CD4-positive, alpha-beta T cell treated with Interleukin-2 at 100 ng/mL for 4 hours (primary cell): ENCODE measurements at places on chromosomes 5 and 9.

DNA sequence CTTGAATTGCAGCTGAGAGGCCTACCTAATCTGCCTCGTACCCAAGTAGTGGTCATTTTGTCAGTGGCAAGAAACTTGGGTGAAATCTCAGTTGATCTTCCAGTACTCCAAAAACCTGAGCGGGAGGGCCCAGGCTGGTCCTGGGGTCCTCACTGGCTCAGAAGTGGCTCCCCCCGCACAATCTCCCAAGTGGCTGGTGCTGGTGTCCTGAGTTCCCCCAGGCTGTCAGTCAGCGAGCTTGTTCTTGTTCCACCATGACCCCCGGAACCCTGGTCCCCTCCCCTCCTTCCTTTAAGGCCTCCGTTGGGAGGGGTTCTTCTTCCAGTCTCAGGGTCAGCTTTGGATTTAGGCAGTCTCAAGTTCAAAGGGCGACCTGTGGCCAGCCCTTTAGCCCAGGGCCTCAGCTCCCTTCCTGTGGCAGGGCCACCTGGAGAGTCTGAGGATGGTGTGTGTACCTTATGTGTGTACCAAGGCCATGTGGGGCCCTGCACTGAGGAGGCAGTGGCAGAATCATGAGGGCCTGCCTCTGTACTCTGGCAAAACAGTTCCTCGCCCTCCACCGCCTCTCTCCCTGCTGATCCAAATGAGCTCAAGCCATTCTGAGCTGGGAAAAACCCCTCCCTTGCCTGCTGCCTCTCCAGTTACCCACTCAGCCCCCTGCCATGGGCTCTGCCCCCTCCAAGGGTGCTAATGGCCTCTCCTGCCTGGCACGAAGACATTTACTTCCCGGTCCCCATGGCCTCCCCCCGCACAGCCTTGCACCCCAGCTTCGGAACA is 4.5 kb upstream of the DBN1 start:
- DNase-seq = no peak

DNA sequence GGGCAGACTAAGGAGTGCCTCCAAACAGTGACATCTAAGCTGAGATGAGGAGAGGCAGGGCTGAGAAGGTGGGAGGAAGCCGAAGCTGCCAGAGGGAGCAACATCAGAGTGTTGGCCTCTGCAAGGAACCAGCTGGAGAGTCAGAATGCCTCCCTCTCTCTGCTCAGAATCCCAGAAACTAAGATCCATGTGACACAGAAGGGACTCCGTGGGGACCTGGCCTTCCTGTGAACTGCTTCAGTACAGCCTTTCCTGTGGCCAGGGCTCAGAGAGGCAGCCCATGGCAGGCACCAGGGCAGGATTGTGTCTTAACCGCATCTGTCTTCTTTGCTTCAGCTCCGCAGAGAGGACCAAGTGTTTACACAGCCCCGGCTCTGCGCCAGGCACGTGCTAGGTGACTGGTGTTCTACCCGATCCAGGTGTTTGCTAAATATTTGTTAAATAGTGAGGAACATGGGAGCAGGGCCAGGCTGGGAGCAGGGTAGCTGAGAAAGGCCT is 33.5 kb downstream of the KCNMB1 start:
- DNase-seq = no peak

GRCh38 chr9:77748214-77748772 is 100.2 kb upstream of the GNA14 start:
- no peak for DNase-seq

- no peak for DNase-seq
Measured at GRCh38 chr9:83313781-83314180, 224.4 kb downstream of the FRMD3 start.

GRCh38 chr9:129385211-129385934 is 207.3 kb upstream of the IER5L start:
- no peak for DNase-seq

DNA sequence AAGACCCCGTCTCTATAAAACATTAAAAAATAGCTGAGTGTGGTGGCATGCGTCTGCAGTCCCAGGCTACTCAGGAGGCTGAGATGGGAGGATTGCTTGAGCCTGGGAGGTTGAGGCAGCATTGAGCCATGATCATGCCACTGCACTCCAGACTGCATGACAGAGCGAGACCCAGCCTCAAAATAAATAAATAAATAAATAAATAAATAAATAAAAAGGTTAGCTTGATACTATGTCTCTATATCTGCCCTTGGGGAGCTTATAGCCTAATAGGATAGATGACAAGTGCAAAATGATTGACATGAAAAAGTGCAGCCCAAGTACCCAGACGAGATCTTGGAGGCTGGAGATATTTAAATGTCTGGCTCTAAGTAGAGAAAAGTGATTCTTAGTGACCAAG is 122.6 kb downstream of the PDE4D start:
- no peak for DNase-seq

DNA sequence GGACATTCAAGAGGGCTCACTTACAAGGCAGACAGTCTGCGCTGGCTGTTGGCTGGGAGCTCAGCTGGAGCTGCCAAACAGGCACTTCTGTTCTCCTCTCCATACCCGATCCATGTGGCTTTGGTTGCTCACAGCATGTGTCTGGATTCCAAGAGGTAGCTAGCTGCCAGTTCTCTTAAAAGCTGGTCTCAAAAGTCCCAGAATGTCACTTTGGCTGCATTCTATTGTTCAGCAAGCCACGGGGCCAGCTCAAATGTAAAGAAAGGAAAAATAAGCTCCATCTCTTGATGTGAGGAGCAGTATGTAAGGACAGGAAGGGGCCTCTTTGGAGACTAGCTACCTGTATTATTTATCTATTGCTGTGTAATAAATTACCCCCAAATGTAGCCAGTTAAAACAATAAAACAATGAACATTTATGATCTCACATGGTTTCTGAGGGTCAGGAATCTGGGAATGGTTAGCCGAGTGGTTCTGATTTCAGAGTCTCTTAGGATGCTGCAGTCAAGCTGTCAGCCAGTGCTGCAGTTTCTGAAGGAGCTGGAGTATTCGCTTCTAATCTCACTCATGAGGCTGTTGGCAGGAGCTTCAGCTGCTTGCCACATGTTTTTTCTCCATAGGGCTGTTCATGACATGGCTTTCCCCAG is 112.7 kb upstream of the CLINT1 start:
- no peak for DNase-seq

GRCh38 chr5:107514305-107514704 is 156.4 kb downstream of the EFNA5 start:
- DNase-seq = no peak

DNA sequence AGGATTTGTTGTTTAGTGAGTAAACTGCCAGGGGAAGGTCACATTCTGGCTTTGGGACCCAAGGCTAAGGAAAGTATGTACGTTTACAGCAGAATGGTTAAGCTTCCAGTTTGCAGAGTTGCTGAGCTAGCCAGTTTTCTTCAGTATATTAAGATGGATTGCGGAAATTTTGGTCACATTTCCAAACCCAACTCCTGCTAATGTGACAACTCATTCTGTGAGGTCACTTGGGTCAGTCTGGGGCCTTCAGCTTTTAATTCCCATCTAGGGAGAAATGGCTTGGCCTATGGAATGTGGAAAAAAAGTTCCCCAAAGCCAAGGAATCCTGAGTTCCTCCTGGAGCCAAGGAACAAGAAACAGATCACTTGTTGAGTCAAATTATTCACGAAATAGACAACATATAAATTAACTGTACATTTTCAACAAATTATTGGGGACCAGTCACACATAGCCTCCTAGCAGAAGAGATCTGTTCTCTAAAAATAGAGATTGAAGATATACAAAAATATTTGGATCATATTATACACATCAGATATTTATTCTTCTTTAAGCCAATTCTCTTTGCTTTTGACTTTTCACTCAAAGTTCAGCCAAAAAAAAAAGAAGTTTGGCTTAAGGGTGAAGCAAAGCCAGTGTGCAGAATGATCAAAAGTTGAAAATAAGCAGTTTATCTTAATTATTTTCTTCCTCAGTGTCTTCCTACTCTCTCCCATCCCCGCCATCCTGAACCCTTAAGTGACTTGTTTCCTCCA is 8.8 kb downstream of the KCNV2 start:
- DNase-seq = no peak

DNA sequence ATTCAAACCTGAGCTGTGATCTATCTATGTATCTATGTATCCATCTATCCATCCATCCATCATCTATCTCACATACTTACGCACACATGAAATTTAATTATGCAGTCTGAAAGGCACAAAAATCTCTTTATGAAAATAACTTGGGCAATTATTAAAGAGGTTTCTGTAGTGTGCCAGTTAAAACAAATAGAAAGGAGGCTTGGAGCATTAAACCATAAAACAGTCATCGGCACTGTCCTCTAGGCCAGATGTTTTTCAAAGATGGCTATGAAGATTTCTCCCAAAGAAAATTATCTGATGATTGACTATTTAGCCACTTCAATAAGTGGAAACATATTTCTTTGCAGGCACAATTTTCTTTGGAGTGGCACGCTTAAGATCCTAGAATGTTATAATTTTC is 392.5 kb upstream of the RPS23 start:
- DNase-seq = no peak

DNA sequence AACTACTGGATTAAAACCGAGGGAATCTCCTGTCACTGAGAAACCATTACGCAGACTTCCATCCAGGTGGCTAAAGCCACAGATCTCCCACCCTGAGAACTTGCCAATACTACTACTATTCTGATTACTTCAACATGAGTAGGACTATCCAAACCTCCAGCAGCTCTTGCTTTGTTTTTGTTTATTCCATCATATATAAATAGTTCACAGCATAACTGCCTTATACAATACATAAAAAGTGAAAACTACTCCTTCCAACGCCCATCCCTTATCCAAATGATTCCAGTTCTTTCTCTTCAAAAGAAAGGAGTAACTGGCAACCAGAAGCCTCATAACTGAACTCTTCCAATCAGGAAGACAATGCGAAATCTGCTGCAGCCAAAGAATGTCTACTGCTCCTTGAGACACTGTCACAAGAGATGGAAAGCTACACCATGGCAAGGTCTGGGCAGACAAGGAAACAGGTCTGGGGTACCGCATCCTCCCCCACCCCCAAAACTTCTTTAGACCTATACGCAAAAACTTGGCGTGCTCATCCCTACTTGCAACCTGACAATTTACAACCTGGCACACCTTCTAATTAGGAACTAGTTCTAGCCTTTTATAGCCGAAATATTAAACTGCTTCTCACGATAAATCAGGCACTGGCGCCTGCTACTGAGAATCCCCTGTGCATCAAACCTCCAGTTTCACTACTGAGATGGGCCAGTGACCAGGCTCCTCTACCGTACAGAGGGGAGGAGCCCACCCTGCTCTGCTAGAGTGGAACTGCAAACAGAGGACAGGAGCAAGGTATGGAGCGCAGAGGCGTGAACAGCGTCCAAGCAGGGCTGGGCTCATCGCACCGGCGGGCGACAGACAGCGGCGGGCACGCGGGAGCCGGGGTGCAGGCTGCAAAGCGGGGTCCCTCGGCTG is 986 bp downstream of the PLPP1 start:
- DNase-seq = no peak

DNA sequence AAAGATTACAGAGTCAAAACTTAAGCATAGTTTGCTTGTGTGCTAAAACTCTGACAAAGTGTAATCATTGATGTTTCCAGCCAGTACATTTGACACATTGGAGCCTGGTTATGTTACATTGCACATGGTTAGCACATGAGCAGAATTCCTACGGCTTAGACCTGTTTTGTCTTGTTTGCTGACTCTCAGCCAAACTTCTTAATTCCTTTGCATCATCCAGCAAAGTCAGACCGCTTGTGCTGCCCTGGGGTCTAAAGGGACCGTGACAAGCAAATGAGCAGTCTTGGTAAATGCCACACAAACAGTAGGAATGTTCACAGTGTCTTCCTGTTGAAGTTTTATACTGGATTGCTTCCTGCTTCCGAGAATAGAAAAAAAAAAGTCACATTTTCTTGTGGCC is 72.0 kb upstream of the ENTREP1 start:
- no peak for DNase-seq

GRCh38 chr5:81553567-81554212 is 159.8 kb upstream of the ACOT12 start:
- DNase-seq = no peak

- peak; percentile 13 for DNase-seq
Measured at GRCh38 chr5:122192497-122193496, 63.5 kb downstream of the ZNF474 start.

DNA sequence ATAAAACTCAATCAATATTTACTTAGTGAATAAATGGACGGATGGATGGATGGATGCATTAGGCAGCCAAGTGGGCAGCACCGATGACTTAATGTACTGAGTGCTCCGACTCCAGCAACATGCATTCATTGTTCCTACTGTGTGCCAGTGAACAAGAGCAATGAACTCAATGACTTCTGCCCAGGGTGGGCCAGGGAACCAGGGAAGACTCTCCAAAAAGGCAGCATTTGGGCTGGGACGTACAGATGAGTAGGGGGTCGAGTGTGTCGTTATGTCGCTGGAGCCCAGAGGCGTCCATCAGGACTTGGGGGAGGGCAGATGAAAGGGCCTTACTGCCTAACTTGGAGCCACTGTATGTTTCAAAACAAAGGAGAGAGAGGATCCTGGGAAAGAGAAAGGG is 126.4 kb downstream of the KCNIP1 start:
- DNase-seq = no peak

DNA sequence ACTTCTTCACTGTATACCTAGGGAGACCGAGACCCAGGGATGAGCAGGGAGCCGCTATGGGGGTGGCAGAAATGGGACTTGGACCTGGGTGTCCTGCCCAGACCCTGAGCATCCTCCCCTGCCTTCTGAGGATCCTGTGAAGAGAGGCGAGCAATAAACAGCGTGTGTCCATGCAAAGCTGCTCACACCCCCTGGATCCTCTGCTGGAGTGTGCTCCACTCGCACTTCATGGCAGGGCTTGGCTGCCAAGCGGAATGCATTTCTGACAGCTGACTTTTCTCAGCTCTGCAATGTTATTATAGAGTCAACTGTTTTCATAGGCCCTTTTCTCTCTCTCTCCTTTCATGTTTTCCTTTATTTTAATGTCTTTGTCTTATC is 31.0 kb upstream of the ALDH1B1 start:
- no peak for DNase-seq

DNA sequence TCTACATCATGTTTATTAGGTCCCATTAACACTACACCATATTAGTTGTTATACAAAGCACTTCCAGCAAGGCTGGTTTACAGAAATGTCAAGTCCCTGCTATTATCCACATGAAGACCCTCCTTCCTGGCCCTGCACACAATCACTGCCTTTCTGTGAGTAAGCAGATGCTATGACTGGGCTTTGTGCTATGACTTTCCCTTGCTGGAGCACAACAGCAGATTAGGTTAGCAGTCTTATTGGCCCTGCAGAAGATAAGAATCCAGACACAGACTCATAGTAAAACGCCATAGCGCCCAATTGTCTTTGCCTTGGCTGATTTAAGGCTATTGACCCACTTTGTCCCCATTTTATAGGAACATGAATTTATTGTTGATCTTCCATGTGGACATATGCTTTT is 228.9 kb upstream of the ACTBL2 start:
- no peak for DNase-seq

DNA sequence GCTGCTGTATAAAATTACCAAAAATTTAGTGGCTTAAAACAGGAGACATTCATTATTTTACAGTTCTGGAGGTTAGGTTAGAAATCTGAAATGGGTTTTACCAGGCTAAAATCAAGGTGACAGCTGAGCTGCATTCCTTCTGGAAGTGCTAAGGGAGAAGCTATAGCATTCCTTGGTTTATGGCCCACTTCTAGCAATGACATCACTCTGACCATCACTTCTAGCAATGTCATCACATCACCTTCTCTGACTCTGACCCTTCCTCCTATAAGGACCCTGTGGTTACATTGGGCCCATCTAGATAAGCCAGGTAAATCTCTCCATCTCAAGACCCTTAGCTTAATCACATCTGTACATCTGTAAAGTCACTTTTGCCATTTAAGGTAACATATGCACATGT is 366.1 kb downstream of the EFNA5 start:
- no peak for DNase-seq

GRCh38 chr9:118529624-118530214 is 825.5 kb downstream of the TLR4 start:
- DNase-seq = no peak

GRCh38 chr5:95779611-95780010 is 42.9 kb downstream of the GLRX start:
- DNase-seq = no peak
